Activated naive CD8-positive, alpha-beta T cell treated with anti-CD3 and anti-CD28 coated beads, Interleukin-2, amount 10 ng/mL, durations not matched to agents 7 days and 5 days (primary cell): ENCODE measurements at places on chromosomes 1 and 21.
A peak's percentile ranks its signal among the peaks of the same experiment; 100 is the strongest.

DNA sequence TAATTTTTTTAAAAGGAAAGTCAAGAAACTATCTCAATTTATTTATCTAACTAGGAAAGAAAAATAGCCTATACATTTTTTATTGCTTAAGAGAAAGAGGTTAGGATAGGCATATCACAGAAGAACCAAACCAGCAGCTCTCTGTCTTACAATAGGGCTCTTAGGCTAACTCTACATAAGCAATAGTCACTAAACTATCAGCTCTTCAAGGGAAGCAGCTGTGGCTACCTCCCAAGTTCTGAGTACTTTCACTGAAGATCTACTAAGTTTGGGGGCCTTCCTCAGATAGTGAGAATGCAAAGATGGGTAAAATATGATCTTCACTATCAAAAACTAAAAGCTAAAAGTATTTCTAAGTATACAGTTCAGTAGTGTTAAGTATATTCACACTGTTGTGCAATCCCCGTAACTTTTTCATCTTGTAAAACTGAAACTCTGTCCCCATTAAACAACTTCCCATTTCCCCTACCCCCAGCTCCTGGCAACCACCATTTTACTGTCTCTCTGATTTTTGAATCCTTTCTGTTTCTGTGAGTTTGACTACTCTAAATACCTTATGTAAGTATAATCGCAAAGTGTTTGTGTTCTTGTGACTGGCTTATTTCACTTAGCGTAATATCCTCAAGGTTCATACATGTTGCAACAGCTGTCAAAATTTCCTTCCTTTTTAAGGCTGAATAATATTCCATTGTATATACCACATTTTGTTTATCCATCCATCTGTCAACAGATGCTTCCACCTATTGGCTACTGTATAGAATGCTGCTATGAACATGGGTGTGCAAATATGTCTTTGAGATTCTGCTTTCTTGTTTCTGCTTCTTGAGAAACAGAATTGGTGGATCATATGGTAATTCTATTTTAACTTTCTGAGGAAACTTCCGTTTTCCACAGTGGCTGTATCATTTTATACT, 73.3 kb downstream of the ACBD6 start:
- no peak for DNase-seq

GRCh38 chr1:236370420-236370819, 23.7 kb upstream of the EDARADD start:
- DNase-seq = no peak

DNA sequence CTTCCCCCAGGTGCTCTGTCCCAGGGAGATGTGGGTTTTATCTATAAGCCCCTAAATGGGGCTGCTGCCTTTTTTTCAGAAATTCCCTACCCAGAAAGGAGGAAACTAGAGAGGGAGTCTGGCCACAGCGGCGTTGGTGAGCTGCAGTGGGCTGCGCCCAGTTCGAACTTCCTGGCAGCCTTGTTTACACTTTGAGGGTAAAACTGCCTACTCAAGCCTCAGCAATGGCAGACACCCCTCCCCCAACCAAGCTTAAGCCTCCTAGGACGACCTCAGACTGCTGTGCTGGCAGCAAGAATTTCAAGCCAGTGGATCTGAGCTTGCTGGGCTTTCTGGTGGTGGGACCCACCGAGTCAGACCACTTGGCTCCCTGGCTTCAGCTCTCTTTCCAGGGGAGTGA, 46.2 kb upstream of the PAPPA2 start:
- DNase-seq = no peak

DNA sequence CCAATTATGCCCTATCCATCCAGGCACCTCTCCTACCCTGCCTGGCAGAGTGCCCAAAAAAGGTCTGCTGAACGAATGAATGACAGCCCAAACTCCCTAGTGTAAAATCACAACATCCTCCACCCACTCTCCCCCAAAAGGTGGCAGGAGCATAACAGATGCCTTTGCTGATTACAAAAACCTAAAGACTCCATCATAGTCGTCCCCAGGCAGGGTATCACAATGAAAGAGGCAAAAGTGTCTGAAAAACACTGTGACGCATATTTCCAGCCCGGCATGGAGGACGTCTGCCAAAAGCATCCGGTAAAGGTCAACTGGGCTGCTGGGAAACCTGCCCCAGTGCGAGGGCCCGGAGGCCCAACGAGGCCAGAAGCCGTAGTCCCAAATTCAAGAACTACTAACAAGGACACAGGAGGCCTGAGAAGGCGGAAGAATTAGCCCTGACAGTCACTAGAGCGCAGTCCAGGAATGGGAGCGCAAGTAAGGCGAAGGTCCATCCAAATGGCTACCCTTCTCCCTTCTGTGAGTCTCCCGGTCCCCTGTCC, 576 bp downstream of the SMIM12 start:
- DNase-seq = no peak

DNA sequence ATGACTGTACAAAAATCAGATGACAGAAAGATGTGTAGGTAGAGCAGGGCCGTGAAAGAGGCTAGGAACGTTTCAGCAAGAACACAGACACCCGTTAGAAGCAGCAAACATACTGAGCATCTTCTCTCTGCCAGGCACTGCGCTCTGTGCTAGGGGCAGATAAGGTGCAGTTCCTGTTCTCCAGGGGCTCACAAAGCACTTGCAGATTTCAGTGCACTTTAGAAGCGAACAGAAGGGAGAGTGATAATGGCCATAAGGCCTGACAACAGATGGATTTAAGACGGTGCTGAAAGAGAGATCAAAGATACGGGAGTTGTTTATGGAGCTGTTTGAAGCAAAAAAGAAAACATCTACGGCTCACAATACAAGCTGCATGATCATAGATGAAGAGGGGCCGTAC, 200.3 kb upstream of the FOXD3 start:
- DNase-seq = no peak

DNA sequence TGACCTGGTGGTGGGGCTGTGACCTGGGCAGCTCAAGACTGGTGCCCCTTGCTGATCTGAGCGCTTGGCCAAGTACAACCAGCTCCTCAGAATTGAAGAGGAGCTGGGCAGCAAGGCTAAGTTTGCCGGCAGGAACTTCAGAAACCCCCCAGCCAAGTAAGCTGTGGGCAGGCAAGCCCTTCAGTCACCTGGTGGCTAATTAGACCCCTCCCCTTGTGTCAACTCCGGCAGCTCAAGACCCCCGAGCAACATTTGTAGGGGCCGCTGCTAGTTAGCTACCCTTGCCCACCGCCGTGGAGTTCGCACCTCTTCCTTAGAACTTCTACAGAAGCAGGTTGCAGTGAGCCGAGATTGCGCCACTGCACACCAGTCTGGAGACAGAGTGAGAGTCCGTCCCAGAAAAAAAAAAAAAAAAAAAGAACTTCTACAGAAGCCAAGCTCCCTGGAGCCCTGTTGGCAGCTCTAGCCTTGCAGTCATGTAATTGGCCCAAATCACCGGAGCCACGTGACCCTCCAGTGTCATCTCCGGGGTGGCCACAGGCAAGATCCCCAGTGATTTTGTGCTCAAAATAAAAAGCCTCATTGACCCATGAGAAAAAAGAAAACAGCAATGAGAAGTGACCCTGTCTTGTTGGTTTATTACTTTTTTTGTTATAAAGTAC, 39.3 kb upstream of the LGALS8 start:
- DNase-seq = no peak

- no peak for DNase-seq
These were observed 62.8 kb downstream of the SAMSN1 start for GRCh38 chr21:14483296-14483695.

DNA sequence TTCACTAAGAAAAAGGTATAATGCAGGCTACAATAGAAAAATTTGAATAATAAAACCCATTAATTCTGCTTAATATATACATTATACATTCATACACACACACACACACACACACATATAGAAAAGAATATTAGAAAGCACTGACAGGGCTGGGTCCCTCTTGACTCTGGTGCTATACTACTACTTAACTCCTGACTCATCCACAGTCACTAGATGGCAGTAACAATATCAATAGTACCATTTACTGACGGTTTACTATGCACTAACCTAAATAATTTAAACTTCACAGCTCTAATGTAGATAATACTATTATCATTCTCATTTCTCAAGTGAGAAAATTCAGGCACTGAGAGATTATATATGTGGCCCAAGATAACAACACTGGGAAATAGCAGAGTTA, 87.5 kb downstream of the COP1 start:
- DNase-seq = no peak

DNA sequence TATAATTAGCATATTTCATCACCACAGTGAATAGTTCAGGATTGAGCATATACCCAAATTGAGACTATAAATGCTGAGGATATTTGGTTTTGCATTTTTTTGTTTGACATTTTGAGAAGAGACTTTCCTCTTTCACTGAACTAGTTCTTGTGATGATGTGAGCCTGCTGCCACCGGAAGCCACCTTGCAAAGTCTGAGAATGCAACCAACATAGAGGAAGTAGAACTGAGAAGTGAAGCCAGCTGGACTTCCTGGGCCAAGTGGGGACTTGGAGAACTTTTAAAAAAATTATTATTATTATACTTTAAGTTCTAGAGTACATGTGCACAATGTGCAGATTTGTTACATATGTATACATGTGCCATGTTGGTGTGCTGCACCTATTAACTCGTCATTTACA, 102.3 kb downstream of the RPE65 start:
- DNase-seq = no peak

GRCh38 chr1:74215229-74215628, 17.2 kb downstream of the FPGT start:
- DNase-seq = no peak

GRCh38 chr1:34781071-34781843, at the start of gene GJB3:
Gene GJB3 (plus strand): TSS chr1:34781214. CDS start chr1:34784763, 3,549 bp downstream.
- DNase-seq = peak; percentile 44

DNA sequence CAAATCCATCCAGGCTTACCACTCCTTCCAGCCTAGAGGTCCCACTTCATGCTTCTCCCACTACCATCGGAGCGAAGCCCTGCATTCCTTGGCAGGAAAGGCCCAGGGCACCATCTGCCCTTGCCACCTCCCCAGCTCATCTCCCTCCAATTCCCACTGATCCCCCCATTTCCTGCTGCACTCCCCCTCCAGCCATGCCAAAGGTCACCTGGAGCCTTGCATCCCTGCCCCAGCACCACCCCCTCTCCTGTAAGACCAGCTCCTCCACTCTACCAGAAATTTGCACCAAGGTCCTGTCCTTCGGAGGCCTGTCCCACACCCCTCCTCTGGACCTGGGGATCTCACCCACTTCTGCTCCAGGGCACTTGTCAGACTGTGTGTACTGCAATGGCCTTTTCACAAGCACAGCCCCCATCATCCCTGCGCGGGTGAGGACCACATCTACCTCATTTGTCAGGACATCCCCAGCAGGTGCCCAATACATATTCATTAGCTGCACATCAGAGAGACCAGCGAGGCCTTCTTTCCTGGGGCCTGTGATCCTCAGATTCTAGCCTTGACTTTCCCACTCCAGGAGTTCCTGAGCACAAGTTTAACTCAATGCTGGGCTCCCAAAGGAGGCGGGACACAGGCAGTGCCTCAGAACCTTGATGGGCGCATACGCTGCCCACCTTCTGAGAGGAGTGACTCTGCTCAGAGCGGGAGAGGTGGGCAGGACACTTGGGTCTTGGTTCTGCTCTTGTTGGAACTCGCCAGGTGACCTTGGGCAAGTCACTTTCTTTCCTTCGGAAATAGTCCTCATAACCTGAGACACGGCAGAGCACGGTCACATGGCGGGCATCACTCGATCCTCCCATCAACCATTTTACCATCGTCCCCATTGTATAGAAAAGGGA, 49.9 kb upstream of the EDN2 start:
- peak; percentile 12 for DNase-seq

DNA sequence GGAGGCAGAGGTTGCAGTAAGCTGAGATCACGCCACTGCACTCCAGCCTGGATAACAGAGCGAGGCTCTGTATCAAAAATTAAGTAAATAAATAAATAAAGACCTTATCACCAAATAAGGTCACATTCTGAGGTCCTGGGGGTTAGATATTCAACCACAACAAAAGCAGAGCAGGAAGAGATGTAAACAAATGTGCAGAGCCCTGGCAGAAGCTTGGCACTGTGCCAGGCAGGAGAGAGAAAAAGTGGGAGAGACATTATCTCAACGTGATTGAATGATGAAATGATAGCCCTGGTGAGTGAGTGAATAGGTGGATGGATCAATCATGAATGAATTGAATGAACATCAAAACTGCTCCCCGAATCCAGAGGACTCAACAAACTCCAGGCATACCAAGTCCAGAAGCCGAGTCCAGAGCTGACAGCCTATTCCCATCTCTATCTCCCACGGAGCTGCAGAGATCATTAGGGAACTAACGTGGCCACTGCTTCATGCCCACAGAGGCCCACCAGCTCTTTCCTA, 150.7 kb downstream of the TOMM20 start:
- peak; percentile 10 for DNase-seq

- DNase-seq = no peak
These were observed 1.2 kb downstream of the NHLH2 start for GRCh38 chr1:115839679-115840237.

DNA sequence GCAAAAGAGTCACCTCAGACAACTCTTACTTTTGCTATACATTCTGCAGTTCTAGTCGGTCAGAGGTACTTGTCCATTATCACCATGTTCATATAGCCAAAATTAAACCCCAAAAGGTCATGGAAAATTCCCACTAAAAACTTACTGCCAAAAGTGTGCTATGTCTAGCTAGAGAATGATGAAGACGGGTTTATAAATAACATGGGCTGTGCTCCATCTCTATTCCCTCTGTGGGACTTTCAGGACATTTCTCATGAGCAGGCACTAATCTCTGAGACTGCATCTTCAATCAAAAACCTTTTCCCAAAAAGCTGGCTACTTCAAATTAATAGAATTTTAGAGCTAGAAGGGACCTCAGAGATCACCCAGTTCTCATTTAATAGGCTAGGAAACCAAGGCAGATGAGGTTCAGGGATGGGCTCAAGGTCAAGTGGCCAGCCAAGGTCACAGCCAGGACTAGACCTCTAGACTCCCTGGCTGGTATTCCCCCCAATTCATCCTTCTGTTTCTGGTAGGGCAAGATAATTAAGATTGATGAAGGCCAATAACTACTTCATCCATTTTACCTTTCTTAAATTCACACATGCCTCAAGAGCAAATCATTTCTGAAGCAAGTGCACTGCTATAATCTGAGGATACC, 21.0 kb upstream of the MOB3C start:
- no peak for DNase-seq

DNA sequence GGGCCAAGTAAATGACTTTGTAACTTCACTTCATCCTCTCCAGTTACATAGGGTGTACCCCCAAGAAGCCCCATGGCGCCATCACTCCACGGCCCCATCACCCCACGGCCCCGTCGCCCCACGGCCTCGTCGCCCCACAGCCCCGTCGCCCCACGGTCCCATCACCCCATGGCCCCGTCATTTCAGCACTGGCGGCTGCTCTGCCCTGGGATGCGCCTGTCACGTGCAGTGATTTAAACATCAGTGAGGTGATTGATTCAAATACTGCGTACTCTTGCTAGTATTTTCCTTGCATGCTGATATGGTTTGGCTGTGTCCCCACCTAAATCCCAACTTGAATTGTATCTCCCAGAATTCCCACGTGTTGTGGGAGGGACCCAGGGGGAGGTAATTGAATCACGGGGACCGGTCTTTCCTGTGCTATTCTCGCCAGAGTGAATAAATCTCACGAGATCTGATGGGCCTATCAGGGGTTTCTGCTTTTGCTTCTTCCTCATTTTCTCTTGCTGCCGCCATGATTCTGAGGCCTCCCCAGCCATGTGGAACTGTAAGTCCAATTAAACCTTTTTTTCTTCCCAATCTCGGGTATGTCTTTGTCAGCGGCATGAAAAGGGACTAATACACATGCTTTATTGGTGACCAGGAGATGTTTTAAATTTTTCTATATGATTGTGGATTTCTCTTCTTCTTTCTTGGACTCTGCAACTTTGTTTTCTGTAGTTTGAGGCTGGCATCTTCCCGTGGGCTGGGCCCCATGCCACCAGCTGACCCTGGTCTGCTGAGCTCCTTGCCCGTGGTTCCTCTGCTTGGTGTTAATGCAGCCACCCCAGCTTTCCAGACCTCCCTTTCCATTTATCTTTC, 50.1 kb upstream of the PCBP3 start:
- DNase-seq = peak; percentile 29
